Smooth muscle cell of the pulmonary artery (primary cell): ENCODE measurements at places on chromosomes 2 and 18. TPM values are rescaled to one million over a fixed set of nuclear protein-coding genes. Genes with fewer than 3 reads are reported as not detected.

The ICA1L gene
- 3.1 and 3.7 TPM in 2 replicates for total RNA-seq

The ZNF512 gene
- total RNA-seq, result 16.3 and 21.9 TPM in 2 replicates

The WIPF1 gene
- total RNA-seq, result 16.9 and 20.5 TPM in 2 replicates

The UGT1A7 gene
- 0.07 and 0.96 TPM in 2 replicates for total RNA-seq

The PAIP2B gene
- total RNA-seq, result 0.36 and 0.65 TPM in 2 replicates

The TLX2 gene
- total RNA-seq, result not detected in 2 replicates

The PPP1R1C gene
- total RNA-seq, result 0.07 TPM in 1 of 2 replicates, not detected in the other

The DPP10 gene
- total RNA-seq, result not detected in 2 replicates

The ITGB6 gene
- 0.07 and 0.40 TPM in 2 replicates for total RNA-seq

The BIN1 gene
- total RNA-seq, result 27.4 and 36.8 TPM in 2 replicates

The LCLAT1 gene
- total RNA-seq, result 21.7 and 25.1 TPM in 2 replicates

The CFAP65 gene
- total RNA-seq, result 0.03 TPM in 1 of 2 replicates, not detected in the other

The BMP10 gene
- total RNA-seq, result not detected in 2 replicates

The TYMS gene
- 16.1 and 22.9 TPM in 2 replicates for total RNA-seq

The FIGN gene
- total RNA-seq, result 0.99 and 2.7 TPM in 2 replicates

The GDF7 gene
- 0.63 and 1.0 TPM in 2 replicates for total RNA-seq

The MAB21L4 gene
- total RNA-seq, result not detected in 2 replicates

The LAMA1 gene
- 5.4 and 92.5 TPM in 2 replicates for total RNA-seq

The CTNNA2 gene
- 0.07 TPM in 1 of 2 replicates, not detected in the other for total RNA-seq

The ALPI gene
- not detected in 2 replicates for total RNA-seq

The IL37 gene
- not detected in 2 replicates for total RNA-seq
